NCI-H1930 (cell line): ENCODE measurements at places on chromosomes 2 and 18.

GRCh38 chr18:21241301-21242048 is 557 bp upstream of the GREB1L start:
- DNase-seq, result no peak

DNA sequence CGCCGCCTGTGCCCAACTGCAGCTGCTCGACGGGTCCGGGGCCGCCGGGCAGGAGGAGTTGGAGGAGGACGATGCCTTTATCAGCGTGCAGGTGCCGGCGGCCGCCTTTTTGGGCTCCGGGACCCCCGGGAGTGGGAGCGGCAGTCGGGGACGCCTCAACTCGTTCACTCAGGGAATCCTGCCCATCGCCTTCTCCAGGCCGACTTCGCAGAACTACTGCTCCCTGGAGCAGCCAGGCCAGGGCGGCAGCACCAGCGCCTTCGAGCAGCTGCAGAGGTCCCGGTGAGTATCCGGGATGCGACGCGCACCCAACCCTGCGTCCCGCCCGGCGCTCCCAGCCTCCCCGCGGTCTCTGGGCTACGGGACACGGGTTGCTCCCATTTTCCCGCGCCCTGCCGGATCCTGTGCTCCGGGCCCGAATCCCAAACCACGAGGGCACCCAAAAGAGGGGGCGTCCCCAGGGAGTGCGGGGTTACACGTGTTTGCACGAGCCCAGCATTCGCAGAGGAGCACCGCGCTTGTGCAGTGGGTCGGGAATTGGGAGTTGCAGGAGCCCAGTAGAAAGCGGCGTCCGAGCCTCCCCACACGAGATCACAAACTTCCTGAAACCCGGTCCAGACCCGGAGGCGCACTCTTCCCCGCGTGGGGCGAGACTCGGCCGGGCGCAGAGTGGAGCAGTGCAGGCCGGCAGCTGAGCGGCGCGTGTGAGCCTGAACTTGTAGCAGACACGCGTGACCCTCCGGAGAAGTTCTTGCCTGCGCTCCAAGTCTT is 1.2 kb downstream of the CABLES1 start:
- DNase-seq, result no peak

DNA sequence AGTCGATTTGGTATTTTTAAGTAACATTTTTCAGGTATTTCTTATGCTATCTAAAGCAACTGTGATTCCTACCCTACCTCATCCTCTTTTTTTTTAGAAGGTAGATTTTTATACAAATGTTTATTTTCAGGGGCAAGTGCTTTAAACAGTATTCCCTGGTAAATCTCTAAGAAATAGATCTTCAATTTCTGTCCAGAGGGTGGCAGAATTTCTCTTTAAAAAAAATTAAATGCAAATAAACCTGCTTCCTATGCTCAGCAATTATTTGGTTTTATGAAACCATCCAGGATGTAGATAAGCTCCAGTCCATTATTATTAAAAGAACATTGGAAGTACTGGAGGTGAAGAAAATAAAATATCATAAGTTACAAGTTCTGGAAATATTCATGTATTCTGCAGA is 191.9 kb downstream of the MYO3B start:
- DNase-seq, result peak; percentile 59

DNA sequence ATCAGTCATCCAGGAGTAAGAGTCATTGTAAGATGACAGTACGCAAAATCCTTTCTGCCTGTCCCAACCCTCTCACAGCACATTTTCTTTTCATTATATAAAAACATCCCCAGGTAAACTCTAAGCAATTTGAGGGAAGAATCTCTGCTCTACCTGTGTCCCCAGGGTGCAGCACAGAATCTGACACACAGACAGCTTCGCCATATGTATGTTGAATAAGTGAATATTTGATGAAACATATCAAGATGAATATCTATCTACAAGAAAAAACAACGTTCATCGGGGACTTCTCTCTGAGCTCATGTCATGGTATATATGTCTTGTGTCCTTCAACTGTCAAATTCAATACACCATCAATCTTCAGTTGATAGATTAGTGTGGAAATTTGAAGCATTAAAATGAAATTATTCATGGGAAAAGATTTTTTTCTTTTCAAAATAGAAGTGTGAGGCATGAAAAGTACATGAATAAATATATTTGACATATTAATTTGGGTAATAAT is 94.5 kb upstream of the KYNU start:
- DNase-seq, result no peak

DNA sequence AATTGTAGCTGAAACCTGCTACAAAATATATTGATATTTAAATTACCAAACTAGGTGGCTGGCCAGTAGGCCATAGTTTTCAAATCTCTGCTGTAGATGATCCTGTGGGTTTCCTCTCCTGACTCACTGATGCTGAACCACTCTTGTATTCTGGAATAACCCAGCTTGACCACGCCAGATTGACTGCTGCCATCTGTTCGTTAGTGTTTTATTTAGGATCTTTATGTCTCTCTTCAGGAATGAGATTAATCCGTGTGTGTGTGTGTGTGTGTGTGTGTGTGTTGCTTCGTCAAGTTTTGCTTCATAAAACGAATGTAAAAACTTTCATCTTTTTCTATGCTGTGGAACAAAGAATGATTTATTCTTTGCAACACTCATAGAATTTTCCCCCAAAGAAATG is 187.1 kb downstream of the DYSF start:
- no peak for DNase-seq

DNA sequence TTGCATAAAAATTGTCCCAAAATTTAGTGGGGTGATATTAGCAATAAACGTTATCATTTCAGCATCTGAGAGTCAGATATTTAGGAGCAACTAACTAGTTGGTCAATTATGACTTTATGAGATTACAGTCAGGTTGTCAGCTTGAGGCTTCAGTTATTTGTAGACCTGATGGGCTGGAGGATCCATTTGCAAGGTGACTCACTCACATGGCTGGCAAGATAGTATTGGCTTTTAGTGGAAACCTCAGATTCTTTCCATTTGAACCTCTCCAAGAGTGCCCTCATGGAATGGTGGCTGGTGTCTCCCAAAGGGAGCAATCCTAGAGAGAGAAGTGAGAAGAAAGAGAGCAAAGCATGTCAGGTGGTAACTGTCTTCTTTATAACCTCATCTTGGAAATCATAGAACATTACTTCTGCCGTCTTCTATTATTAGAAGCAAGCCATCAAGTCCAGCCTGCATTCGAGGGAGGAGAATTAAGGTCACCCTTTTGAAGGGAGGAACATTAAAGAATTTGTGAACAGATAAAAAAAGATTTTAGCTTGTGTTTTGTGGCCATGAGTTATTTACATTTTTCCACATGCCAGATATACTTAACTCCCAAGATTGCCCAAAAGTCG is 92.5 kb downstream of the HAUS1 start:
- no peak for DNase-seq

DNA sequence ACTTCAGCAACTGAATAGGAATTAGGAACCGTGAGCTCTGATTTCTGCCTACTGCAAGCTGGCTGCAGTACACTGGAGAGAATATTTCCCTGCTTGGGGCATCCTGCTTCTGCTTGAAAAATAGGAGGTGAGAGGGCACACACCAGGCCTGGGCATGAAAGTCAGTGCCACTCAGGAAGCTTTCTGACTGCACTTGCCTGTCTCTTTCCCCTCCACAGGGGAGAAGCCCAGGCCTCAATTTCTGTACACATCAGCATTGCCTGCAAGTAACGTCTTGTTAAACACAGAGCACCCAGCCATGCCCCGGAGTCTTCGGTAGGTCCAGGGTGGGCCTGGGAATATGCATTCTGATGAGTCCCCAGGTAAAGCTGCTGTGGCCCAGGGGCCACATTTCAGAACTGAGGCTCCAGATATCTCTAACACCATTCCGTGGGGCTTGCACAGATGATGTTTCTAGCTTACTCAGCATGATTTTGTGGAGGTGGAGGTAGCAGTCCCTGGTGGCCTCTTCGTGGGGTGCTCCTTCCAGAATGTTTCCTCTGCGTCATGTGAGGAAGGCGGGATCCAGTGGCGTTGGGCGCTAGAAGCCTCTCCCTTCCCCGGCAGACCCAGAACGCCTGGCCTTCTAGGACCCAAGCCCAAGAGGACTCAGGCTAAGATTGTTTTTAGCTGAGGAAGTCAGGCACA is 114.1 kb downstream of the ZBTB7C start:
- DNase-seq, result no peak

DNA sequence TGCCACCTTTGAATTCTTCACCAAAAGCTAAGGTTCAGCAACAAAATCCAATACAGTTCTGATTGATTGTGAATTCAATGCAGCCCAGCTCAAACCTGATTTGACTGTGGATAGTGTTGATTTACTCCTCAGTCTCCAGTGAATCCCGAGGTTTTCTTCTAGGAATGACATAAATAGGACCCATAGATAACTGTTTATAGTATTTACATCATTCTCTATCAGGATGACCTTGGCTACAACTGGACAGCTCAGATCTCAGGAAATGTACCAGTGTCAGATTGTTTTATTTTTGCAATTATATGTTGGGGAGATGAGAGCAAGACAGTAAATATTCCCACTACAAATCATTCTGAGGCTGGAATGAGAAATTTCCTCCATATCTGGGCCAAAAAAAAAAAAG is 21.2 kb downstream of the RBM43 start:
- no peak for DNase-seq

DNA sequence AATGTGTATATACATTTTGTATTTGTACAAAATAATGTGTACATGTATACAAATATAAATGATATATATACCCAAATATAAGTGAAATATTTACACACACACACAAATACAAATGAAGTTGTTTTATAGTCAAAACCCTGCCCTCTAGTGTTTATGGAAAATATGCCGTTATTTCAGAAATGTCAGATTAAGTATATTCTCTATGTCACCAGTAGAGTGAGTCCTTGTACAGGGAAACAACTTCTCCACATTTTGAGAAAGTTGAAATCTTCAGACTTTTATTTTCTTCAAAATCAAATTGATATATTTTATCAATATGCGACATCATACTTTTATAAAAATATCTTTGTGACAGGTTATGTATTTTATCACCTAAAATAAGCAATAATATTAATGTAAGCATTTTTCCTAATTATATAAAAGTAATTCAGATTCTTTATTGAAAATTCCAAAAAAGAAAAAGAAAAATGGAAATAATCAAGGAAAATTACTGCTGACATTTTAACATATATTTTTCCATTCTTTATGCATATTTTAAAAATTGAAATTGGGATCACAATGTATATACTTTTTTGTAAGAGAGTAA is 22.4 kb downstream of the ARL6IP6 start:
- DNase-seq, result peak; percentile 9

DNA sequence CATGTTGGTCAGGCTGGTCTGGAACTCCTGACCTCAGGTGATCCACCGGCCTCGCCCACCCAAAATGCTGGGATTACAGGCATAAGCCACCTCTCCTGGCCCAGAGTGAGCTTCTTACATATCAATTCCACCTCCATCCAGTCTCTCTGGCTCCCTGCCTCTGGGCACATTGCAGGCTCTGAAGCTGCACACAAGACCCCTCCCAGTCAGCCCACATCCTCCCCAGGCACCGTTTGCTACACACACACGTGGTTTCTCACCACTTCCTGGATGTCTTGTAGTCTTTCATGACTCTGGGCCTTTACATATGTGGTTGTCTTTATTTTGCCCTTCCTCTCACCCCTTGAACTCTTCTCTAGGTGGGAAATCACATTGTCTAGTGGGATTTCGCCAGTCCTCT is 64.0 kb upstream of the CABLES1 start:
- DNase-seq, result no peak

DNA sequence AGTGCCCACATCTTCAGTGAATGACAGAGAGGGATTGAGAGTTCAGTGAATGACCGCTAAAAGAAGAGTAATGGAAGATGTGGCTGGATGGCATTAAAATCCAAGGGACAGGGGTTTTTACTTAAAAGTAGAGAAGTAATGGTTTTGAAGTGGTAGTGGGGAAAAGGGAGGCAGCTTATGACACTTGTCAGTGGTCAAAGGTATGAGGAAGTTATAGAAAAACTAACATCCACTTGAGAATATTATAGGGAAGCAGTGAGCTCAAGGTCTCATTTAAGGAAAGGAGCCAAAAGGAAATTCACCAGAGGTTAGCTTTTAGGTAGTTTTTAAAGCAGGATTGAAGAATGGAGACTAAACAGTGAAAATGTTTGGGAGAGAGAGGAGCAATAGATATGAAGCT is 24.3 kb downstream of the CDK15 start:
- no peak for DNase-seq

GRCh38 chr18:39241534-39241933 is 1675.9 kb upstream of the CELF4 start:
- no peak for DNase-seq

DNA sequence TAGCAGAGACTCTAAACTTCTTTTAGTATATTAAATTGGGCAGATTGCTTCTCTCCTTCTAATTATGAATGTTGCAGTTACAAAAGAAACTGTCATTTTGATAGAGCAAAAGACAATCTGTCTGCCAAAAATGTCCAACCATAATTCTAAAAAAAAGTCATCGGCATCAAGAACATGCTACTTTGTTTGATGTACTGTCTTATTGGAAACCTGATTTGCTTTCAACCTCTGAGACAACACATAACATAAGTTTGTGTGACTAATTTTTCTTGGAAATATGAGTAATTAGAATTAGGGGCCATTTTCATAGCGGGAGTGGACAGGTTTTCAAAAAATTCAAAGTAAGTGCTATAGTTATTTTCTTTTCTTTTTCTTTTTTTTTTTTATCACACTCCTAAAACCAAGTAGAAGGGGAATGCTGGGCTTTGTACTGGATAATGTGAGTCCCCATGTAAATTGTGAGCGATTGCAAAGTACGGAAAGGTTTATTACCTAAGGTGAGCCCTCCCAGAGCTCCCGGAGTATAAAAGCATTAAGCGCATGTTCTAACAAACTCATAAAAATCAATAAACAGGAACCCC is 59.1 kb downstream of the ZEB2 start:
- no peak for DNase-seq

DNA sequence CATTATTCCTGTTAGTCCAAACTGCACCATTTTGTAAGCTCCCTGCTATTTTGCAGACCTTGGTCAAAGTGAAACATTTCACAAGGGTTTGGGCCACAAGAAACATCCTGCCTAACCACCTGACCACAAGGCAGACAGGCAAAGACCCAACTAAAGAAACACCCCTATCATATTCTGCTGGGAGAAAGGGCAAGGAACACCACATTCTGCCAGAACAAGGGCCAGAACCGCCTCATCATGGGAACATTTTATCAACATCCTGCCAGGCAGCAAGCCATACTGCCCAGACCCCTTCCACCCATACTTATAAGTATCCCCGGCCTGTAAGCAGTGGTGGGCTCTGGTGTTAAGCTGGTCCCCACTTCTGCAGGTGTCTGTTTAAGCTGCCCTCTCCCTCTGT is 12.0 kb upstream of the RAB31 start:
- DNase-seq, result no peak

DNA sequence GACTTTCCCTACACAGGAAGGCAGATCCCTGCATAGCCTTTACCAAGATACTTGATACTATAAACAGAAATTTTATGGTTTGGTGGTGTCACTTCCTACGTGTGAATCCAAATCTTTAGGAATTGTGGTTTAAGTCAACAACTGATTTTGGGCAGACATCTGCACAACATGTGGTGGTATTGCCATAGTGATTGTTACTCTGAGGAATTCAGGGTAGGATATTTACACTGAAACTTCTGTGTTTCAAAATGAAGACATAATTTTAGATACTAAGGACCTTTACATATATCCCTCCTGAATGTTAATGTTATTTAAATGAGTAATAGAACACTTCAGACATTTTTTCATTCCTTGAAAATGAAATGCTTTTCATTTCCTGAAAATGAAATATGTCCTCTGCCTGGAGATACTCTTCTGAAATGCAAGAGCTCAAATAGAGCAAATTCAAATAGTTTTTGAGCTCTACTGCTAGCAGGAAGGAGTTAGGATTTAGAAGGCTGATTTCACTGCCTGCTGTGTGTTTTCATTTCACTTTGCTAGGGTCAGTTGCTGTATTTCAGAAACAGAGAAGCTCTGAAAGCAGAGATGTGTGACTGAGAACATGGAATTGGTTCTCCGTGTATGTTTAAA is 77.2 kb downstream of the MDH1 start:
- no peak for DNase-seq

- no peak for DNase-seq
Observed at GRCh38 chr18:79779700-79780190, 18.0 kb upstream of the KCNG2 start.
